ENCODE measurements at places on chromosomes 6 and 20.
A peak's percentile ranks its signal among the peaks of the same experiment; 100 is the strongest.

DNA sequence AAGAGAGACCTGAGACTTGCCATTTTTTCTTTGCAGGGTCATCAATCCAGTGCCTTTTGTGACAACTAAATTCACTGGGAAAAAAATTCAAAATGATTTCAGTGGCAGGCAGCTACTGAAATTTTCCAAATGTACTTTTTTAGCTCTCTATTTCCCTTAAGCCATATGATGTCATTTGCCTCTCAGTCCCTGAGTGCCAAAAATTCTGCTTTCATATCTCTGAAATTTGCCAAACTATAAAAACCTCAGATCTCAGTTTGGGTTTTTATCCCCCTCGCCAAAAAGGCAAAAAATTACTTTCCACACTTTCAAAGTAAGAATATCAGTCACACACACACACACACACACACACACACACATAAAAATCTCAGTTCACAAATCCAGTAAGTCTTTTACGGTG, 651.3 kb upstream of the ARID1B start:
- no peak for DNase-seq

DNA sequence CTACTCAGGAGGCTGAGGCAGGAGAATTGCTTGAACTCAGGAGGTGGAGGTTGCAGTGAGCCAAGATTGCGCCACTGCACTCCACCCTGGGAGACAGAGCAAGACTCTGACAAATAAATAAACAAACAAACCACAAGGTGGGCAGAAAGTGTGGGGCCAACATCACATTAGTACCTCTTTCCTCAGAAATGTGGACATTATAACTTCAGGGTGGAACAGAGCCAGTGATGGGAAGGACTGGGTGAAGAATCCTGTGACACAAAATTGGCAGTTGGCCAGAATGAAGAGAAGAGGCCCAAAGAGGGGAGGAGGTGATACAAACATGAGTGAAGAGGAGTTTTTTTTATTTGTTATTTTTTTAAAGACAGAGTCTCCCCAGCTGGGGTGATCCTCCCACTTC, 50.6 kb downstream of the NUP153 start:
- peak; percentile 55 for DNase-seq

- DNase-seq, result no peak
Observed at GRCh38 chr6:132816660-132817059, 2.3 kb downstream of the RPS12 start.

GRCh38 chr6:54980511-54981275, 134.1 kb downstream of the FAM83B start:
- peak; percentile 47 for DNase-seq

- DNase-seq, result no peak
Observed at GRCh38 chr6:161503570-161503969, 229.7 kb upstream of the AGPAT4 start.

DNA sequence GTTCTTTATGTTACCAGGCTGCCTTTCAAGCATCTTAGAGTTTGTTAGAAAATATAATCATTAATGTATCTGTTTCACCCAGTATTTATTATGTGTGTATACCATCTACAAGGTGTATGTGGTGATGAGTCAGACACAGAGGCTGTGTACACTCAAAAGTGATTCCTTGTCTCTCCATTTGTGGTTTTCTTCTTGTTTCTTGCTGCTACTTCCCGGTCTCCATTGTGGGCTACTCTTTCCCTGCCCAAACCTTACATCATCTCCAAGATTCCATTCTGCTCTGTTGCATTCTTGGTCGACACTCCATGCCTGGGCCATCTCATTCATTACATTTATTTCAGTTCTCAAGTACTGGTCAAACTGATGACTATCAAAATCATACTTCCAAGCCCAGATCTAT, 182.2 kb upstream of the STXBP5 start:
- DNase-seq, result peak; percentile 40

DNA sequence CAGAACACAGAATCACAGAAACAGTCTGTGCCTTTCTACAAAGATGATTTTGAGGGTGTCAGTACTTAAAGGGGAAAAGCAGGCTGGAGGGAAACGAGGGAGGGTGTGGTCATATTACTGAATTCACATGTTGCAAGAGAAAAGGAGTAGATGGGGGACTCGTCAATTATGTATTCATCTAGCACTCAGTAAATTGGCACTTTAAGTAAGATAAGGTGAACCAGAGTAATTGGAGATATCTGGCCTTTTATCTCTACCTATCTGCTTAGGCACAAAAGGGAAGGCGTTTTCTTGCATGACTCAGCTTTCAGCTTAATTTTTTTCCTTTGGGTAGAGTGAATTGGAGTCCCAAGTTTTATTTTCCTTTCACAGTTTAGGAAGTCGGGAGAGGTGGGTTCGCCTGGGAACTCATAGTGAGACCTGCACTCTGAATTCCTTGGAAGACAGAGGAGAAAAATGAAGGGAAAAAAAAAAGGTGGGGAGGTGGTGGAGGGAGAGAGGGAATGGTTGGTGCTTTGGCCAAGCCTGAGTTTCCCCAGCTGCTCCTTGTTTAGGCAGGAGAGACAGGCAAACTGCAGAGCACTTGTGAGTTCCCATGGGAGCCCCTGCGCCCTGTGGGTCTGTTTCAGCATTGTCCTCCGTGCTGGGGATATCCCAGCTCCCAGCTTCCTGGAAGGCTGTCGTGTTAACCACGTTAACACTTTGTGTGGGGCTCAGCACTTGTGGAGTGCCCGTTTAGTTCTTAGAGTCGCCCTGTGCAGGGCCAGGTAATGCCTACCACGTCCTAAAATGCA, 19.7 kb upstream of the GTSF1L start:
- DNase-seq, result no peak

- peak; percentile 29 for DNase-seq
Observed at GRCh38 chr20:61521687-61522420, 269.8 kb downstream of the CDH4 start.

GRCh38 chr20:57581202-57582028, 20.5 kb downstream of the PCK1 start:
- no peak for DNase-seq

GRCh38 chr6:139605350-139605749, 230.9 kb upstream of the CITED2 start:
- DNase-seq, result peak; percentile 92

- peak; percentile 23 for DNase-seq
Observed at GRCh38 chr20:15643713-15644112, 929.5 kb downstream of the KIF16B start.

DNA sequence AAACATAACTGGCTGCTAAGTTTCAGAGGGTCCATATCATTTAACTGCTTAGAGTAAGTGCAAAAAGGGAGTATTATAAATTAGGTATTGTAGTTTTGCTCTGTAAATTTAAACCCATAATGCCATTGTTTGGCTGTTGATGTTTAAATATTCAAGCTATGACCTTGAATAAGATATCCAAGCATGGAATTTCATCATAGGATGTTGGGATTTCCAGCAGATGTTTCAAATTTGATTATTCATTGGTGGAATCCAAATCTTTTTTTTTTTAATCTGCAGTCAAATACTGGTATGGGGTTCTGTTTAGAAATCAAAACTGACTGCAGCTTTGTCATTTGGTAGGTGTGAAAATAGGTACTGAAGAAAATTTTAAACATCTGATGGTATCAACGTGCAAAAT, 161.0 kb downstream of the KHDC1L start:
- no peak for DNase-seq

DNA sequence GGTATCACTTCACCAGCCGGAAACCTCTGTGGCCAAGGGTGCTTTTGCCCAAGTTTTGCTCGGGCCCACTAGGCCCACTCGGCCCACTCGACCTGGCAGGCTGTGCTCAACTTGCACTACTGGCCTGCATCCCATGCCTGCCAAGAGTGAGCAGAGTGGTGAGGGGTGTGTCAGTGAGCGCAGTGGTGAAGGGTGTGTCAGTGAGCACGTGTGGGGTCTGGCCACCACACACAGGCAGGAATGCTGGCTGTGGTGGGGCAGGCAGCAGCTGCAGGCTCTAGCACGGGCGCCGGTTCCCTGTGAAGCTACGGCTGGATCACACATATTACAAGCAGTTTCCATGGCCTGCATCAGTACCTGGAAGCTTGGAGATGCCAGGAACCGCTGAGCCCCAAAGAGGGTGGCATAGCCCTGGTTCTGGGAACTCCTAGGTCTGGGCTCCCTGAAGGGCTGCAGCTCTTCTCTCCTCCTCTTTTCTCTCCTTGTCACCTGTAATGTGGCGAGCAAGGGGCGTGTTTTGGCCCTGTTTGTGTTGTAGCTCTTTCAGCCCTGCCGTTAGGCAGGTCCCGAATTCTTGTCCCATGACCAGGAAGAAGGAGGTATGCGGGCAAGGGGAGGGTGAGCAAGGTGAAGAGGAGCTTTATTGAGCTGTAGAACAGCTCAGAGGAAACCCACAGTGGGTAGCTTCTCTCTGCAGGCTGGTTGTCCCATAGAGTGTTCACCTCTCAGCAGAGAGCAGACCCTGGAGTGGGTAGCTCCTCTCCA, 51.0 kb upstream of the CLDN20 start:
- DNase-seq, result no peak

- peak; percentile 23 for DNase-seq
Observed at GRCh38 chr6:150652848-150653613, 53.3 kb downstream of the PLEKHG1 start.

- no peak for DNase-seq
Observed at GRCh38 chr6:169806701-169807100, 55.3 kb downstream of the ERMARD start.

GRCh38 chr6:107398001-107398400, 61.4 kb downstream of the PDSS2 start:
- no peak for DNase-seq

DNA sequence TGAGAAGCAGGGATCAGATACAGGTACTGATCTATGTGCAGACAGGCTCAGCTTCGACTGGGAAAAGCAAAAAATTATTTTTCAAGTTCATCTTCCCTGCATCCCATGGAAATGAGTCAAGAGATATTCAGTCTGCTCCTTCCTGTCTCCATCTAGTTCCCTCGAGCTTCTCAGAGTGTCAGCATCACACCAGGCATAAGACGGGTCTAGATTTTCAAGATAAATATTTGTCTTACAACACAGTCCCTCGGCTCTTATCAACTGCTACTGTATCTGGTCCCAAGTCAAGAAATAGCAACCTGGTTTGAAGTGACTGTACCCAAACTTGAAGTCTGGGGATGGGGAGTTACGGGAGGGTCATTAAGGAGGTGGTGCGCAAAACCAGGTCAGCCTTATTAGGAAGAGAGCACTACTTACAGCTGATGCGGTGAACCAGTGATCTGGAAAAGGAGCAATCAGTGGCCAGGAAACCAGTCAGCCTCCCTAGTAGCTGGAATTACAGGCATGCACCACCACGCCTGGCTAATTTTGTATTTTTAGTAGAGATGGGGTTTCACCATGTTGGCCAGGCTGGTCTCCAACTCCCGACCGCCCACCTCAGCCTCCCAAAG, 29.7 kb downstream of the ZMYND8 start:
- DNase-seq, result peak; percentile 84

DNA sequence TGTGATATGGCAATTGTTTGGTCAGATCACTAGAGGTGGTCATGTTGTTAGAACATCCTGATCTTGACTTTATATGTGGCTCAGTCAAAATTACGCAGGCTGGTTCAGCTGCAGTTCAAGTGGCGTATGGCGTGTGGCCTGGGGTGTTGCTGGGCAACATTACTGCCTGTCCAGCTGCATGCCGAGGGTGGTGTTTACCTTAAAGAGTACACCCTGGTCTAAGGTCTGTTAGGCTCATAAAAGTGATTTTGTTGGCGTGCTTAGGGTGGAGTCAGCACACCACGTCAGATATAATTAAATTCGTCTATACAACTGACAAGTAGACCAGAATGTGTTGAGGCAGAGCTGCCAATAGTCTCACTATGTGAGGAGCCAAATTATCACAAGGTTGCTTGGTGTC, 55.6 kb upstream of the NEDD9 start:
- DNase-seq, result peak; percentile 45

GRCh38 chr6:106614166-106614565, 15.1 kb downstream of the RTN4IP1 start:
- no peak for DNase-seq

DNA sequence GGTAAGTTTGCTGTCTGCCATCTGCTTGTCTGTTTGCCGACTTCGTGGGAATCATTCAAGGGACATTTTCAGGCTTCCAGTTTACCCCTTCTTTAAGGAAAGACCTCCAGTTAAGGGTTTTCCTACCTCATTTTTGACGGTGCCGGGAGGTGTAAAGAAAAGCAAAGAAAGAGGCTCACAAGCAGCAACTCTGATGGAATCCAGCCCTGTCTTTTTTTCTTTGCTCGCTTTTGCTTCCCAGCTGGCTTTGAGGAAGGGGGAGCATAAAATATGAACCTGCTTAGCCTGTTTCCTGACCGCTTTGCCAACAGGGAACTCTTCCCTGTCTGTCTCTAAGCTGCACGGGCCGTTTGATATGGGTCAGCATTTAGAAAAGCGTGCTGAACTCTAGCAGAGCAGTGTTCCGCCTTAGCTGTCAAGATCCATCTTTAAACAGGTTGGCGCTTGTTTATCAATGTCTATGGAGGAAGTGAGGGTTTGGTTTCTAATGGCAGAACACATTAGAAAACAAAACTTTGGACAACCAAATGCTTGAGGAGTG, 13.8 kb downstream of the SYTL3 start:
- no peak for DNase-seq

GRCh38 chr6:27672113-27672799, 199.4 kb upstream of the ZNF184 start:
- DNase-seq, result peak; percentile 73

DNA sequence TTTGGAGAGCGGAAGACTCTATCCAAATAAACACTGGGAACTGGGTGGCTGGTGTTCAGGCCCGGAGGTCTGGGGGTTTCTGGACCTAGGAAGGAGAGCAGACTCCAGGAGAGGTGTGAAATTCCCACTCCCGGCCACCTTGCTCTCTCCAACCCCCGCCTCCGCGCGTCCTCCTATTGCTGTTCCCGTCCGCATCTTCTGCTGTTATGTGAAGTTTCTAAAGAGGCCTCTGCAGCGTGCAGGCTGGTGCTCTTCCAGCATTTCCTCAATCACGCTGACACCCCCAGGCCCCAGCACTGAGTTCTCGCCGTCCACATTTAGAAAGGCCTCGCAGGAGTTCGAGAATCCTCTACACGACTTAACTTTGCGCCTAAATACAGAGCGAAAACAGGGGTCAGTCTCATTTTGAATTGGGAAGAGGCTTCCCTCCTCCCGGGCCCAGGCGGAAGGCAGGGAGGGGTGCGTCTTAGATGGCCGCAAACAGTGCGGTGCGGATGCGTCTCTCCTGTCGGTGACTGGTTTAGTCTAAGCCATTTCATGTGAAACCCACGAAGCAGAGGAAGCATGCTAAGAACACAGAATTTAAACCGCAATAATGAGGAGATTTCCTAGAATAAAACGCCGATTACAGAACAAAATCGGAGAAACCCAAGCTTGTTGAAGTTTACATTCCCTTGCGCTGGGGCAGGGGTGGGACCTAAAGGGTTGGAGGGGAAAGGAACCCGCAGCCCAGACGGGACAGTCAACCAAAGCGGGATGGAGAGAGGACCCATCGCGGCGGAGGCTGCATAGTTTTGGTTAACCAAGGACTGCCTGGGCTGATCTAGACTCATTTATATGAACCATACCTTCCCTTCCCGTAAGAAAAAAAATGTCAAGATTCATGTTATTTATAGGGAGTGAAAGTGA, 4.0 kb upstream of the FOXF2 start:
- DNase-seq, result no peak

- peak; percentile 30 for DNase-seq
Observed at GRCh38 chr6:34027445-34027936, 118.4 kb downstream of the GRM4 start.

GRCh38 chr6:168001029-168001332, 3.5 kb downstream of the KIF25 start:
- no peak for DNase-seq

All from choroid plexus epithelial cell (primary cell).